CD4-positive, alpha-beta memory T cell (primary cell): ENCODE measurements at places on chromosomes 6 and 20.
A peak's percentile ranks its signal among the peaks of the same experiment; 100 is the strongest.

DNA sequence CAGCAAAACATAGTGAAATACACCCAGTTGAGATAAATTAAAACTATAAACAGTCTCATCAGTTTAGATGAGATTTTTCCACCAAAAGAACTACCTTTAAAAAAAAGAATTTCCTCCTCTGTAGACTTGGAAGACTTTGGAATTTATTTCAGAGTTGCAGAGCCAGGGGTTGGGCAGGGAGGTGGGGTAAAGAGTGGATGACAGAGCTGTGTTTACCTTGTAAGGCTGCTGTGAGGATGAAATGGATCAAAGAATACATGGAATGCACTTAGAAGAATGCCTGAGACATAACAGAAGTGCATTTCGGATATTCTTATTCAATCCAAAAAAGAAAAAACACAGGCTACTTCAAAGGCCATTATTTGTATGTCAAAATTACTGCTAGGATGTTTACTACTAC lies 6.4 kb upstream of the LY86 start:
- DNase-seq = no peak

GRCh38 chr6:63509652-63510352 lies 62.5 kb upstream of the LOC128125822 start:
- DNase-seq = no peak

DNA sequence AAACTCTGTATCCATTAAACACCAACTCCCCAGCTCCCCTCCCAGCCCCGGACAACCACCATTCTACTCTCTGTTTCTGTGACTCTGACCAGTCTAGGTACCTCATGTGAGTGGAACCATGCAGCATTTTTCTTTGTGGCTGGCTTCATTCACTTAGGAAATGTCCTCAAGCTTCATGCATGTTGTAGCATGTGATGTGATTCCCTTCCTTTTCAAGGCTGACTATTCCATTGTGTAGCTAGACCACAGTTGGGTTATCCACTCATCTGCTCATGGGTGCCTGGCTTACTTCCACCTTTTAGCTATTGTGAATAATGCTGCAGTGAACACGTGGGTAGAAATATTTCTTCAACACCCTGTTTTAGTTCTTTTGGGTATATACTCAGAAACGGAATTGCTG lies 8.8 kb upstream of the BPHL start:
- DNase-seq = no peak

DNA sequence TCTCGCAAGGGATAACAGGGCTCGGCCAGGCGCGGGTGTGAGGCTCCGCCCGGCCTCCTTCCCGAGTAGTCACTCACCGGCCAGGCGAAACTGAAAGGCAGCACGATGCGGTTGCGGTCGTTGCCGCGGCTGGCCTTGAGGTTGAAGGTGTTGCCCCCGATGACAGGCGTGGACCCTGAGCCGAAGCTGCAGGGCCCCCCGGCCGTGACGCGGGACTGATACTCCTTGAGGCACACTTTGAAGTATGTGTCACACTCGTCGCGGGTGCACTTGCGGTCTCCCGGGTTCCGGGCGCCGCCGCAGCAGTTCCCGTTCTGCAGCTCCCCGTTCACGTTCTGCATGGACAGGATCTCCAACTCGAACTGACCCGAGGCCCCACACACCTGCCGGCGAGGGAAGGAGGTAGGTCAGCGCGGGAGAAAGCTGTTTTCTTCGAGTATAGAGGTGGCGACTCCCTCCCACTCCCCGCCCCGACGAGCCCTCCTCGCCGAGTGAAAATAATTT lies 1.1 kb downstream of the JAG1 start:
- peak; percentile 31 for DNase-seq
